ENCODE measurements at places on chromosomes 6 and 20.

- no peak for DNase-seq
These were observed 6.0 kb upstream of the ZBTB22 start for GRCh38 chr6:33323623-33323948.

DNA sequence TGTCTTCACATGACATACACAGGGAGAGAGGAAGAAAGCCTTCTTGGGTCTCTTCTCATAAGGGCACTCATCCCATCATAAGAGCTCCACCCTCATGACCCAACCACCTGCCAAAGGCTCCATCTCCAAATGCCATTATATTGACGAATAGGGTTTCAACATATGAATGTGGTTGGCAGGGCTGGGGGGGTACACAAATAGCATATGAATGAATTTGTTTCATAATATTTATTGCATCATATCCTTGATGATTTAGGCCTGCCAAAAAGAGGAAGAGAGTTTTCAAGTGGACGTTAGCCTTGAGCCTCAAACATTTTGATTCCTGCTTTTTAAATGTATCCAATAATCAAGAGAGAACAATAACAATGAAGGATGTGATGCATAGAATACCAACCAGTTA lies 26.2 kb upstream of the OPRM1 start:
- DNase-seq, result no peak

DNA sequence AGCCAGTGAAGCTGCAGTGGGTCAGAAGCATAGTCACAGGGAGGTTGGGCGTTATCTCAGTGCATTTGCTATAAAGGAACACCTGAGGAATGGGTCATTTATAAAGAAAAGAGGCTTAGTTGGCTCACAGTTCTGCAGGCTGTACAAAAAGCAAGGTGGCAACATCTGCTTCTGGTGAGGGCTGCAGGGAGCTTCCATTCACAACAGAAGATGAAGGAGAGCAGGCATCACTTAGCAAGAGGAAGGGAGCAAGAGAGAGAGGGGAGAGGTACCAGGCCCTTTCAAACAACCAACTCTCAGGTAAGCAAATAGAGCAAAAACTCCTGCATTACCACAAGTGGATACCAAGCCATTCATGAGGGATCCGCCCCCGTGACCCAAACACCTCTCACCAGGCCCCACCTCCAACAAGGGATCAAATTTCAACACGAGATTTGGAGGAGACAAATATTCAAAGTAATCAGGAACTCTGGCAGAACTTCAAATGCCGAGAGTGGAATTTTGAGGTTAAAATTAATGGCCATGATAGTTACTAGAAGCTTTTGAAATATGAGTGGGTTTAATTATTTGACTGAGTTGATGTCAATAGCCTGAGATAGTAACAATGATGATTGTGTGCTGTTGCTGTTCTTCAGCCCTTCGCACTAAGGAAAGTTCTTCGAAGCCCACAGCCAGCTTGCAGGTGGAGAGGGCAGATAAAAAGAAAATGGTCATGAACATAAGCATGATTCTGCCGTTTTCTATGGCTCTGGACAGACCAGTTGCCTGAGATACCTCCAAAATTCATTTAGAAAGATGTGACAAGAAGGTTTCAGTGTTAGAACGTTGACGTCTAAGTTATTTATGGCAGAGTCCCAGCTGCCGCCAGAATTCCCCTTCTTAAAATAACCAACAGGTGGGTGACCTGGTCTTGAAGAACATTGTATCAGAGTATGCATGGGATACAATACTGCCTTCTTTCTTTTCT lies 55.3 kb upstream of the ADTRP start:
- no peak for DNase-seq

DNA sequence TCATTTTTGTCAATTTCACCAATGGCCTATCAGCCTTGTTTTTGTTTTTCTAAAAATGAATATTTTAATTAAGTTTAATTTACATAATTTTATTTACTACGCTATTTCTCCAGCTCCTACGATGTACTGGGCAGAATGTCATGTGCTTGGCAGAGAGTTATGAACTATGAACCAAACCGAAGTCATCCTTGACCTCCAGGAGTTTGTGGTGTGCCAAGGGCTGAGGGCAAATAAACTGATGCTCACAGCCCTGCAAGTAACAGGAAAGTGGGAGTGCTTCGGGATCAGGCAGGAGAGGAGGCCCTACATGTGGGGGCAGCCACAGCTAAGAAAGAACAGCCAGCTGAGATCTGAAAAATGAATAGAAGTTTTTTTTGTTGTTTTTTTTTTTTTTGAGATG lies 38.6 kb downstream of the ZNF217 start:
- no peak for DNase-seq

GRCh38 chr6:13474360-13474759 lies 13.0 kb downstream of the GFOD1 start:
- no peak for DNase-seq

DNA sequence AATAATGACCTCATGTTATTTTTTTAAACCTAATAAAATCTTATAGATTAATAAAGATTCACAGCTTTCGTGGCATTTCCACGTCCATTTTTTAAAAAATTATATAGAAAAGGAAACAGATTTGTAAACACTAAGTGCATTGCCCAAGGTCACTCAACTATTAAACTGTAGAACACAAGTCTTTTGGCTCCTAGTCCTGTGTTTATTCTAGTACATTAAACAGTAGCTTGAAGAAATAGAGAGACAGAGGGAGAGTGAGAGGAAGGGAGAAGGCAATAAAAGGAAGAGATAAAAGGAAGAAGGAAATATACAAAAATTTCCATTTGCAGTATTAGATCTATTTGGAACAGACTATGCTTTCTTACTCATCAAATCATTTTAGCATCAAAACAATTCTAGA lies 586.7 kb upstream of the CITED2 start:
- DNase-seq, result no peak

- no peak for DNase-seq
These were observed 70.5 kb downstream of the CNKSR3 start for GRCh38 chr6:154440022-154440421.

DNA sequence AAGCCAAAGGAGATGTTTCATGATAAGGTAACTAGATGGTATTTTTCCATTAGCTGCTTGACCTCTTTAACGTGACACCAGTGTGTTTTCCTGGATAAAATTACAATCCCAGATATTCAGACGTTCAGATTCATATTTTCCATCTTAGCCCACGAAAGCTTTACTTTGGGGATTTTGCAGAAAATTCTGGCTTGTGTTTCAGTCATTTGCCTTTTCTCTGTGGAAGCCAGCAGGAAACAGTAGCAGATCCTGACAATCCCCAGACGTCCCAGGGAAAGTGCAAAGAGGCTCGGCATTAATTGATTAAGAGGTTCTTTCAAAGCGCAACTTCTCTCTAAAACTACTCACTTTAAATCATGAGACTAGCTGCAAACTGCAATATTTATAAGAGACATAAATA lies 243.6 kb downstream of the UST start:
- DNase-seq, result no peak

DNA sequence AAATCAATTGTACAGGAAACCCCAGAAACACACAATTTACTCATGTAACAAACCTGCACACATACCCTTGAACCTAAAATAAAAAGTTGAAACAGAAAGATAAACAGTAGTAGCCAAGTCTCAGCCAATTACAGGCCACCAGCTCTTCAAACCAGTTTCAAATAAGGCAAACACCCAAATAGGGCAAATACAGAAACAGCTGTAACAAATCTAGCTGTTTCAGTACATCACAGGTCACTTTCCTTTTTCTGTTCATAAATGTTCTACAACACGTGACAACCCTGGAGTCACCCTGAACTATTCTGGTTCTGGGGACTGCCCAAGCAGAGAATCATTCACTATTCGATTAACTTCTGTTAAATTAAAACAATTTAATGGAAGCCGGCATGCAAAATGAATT lies 329.0 kb downstream of the GJA1 start:
- DNase-seq, result no peak

GRCh38 chr6:157755032-157755745 lies 67.9 kb upstream of the SNX9 start:
- no peak for DNase-seq

GRCh38 chr6:34556493-34556892 lies 364 bp upstream of the SPDEF start:
- DNase-seq, result no peak

GRCh38 chr6:97141756-97142155 lies 141.3 kb downstream of the MMS22L start:
- no peak for DNase-seq

DNA sequence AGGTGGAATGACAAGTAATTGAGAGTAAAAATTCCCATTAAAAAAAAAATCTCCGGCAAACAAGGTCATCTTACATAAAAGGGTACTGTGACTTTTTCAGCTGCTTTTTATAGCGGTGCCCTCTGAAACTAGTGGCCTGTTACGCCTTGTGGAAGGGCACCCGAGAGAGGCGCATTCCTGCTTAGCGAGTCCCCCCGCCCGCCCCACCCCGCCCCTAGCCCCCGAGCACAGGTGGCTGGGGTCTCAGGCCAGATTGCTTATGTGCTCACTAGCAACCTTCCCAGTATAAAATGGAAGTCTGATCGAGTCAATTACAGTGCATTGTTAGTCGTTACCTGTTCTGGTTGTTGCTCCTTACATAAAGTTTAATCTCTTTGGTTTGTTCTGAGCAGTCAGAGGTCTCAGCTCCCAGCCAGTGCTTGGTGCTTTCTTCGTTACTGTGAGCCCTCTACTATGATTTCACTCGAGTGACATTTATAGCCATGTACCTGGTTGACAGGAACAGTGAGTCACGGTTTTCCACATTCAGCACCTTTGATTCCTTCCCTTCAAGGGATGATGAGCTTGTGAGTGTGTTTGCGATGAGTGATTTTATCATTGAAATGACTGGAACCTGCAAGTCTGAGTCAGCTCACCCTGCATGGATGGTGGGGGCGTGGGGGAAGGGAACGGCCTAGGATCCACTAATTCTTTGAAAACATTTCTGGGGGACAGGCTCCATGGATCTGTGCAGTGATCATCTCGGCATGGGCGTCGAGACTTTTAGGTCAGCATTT lies 47.6 kb downstream of the ZDHHC14 start:
- no peak for DNase-seq

GRCh38 chr6:63346217-63346835 lies 26.5 kb upstream of the LGSN start:
- no peak for DNase-seq

DNA sequence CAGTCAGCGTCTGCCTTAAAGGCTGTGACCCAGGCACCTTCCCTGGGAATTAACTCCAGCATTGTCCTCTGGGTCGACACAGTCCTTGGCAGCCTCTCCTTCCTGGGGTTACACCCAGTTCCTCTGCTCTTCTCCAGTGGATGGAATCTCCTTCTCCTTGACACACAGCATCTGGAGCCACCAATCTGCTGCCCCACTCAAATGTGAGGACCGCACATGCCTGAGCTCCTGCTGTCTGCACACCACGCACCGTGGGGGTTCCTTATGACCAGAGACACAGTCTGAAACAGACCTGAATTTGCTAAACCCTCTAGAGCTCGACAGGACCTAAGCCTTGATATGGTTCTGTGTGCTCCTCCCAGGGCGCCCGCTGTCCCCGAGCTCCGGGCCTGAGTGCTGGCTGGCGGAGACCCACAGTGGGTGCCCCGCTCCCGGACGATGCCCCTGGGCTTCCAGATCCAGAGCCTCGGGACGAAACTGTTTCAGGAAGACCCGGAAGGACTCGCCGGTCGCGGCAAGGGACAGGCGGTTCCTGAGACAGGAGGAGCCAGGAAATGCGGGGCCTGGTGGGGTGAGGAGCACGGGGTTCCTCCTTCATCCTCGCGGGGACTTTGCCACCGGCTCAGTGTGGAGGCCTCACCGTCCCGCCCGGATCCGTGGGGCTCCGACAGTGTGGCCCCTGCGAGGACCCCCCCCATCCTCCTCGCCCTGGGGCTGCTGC lies 2.5 kb upstream of the RAET1G start:
- no peak for DNase-seq

DNA sequence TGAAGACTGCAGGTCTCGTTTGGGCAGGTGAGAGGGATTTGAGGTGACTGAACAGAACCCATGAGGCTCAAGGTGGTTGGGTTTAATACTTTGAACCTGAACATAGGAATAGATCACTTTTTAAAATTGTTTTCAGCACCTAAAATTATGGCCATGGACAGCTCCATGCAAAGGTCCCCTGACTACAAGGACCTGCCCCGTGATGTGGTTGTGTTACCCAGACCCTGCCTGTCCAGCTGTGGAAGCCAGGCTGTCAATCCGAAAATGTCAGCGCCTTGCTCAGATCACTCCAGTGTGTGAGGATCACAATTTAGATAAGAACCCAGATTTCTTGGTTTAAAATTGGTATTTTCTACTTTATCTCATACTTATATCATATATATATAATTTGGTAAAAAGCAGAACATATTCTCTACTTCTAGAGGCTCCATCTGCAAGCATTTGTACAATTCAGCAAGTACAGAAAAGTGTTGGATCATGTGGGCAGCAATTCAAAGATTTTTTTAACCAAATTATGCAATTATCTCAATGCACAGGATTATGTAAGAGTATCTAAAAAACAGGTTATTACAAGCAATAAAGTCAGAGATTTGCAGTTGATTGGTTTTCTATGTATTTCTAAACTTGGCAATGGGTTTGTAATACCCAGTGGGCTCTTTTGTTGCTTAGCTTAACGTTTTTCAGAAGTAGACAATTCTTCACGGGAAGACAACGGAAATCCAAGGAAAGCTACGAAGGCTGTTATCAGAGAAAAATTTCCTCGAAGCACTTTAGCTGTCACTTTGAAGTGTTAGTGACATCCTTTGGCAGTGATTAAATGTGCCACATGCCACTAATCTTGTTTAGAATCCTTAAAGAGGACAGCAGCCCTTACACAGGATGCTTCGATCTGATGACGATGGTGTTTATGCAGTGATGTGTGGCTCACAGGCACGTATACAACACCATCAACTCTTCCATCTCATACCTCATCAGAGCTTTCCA lies 24.1 kb upstream of the RPS6KA2 start:
- no peak for DNase-seq

GRCh38 chr20:40464731-40465208 lies 224.3 kb downstream of the MAFB start:
- no peak for DNase-seq

DNA sequence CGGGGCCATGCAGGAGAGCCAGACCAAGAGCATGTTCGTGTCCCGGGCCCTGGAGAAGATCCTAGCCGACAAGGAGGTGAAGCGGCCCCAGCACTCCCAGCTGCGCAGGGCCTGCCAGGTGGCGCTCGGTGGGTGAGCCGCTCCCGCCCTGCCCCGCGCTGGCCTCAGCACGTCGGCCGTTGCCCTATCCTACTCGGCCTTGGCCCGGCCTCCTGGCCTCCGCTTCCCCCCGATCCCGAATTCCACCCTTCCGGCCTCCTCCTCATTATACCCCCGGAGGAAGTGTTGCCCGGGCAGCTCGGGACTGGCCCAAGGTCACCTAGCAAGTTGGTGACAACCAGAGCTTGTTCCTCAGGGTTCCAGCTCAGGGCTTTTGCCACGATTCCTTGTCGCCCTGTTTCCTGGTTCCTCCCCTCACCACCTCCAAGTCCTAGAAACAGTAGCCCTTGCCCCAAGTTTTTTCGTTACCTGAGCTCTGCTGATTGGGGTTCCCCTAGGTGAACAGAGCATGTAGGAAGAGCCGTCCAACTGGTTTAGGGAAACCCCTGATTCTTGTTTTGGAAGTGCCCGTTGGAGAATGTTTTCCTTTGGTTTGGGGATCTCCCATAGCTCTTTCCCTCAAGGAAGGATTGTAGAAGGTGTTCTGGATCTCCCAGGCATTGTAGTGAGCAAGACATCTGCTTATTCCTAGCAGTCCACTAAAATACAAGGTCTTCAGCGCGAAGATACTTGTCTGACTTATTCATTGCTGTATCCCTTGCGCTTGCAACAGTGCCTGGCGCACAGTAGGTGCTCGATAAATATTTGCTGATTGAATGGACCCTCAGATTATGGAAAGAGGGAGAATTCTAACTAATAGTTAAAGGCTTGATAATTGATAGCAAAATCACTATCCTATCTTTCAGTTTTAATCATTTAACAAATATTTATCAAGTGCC lies 641 bp downstream of the ARFGEF2 start:
- no peak for DNase-seq
